Inflammatory macrophage treated with lipopolysaccharide for 1 hour (primary cell): ENCODE measurements at places on chromosomes 12 and 14.
A peak's percentile ranks its signal among the peaks of the same experiment; 100 is the strongest.

GRCh38 chr12:57124261-57124877 lies 3.9 kb upstream of the LRP1 start:
- DNase-seq: peak; percentile 96

DNA sequence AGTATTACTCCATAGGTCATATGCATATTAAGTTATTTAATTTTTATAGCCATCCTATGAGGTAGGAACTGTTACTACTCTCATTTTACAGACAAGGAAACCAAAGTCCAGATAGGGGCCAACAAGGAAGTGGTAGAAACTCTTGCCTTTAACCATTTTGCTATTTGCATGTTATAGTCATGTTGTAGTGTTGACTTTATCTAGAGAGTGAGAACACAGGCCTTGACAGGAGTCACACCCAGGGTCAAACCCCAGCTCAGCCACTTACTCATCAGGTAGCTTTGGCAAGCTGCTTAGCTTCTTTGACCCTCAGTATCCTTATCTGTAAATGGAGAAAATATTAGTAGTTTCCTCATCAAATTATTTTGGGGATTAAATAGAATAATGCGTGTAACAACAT lies 156.2 kb downstream of the CAND1 start:
- DNase-seq: no peak

- DNase-seq: no peak
Measured at GRCh38 chr12:65631621-65632111, 192.6 kb upstream of the HMGA2 start.

DNA sequence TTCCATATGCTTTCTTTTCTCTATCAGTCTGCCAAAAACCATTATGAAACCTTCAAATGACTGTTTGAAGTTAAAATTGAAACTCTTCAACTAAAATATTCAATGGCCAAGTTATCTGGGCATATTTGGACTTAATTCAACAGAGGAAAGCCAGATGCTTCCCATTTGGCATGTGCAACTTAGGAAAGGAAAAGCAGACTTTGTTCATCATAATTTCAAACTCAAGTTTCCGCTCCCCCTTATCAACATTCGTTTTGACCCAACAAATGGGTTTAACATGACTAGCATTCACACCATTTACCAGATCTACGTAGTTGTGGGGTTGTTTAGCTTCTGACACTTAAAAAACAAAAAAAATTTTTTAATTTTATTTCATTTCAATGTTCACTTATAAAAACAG lies 75.7 kb downstream of the PLEKHG7 start:
- DNase-seq: no peak
